ENCODE measurements at places on chromosomes 11 and 22. TPM values are rescaled to one million over a fixed set of nuclear protein-coding genes. Genes with fewer than 3 reads are reported as not detected.

DNA sequence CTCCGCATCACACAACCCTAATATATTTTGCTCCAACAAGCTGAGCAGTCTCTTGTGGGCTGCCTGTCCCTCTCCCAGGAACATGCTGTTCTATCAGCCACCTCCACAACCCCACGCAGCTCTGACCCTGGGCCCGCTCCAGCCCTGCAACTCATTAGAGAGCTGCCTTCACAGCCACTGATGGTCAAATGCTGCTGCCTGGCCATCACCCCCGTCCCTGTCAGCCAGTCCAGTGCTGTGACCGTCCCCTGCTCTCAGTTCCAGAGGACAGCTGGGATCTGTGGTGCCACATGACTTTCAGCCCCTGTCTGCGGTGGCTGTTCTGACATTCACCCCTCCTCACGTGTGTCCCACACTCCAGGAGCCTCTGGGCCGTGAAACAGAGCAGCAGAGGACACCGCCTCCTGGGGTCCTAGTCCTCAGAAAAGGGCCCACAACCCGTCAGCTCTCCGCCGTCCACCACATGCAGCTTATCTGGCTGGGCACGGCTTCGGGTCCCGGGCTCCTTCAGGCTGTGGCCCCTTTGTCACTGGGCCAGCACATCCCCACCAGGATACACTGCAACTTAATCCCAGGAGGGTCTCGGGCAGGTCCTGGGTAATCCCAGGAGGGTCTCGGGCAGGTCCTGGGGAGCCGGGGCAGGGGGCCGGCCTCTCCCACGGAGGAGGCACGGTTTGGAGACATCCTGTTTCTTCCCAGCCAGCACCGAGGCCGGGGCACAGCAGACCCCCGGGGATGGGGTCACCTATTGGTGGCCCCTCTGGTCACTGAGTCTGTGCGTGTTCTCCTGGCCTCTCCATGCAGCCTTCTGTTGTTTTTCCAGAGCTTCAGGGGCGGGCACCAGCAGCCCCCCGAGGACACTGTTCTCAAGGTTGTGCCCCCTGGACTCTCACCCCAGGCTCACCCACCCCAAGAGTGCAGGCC, 15.1 kb downstream of the CRELD2 start:
- DNase-seq: peak; percentile 76

The OR51I1 gene
- total RNA-seq: not detected

The GRIA4 gene
- total RNA-seq: 53.9 TPM

DNA sequence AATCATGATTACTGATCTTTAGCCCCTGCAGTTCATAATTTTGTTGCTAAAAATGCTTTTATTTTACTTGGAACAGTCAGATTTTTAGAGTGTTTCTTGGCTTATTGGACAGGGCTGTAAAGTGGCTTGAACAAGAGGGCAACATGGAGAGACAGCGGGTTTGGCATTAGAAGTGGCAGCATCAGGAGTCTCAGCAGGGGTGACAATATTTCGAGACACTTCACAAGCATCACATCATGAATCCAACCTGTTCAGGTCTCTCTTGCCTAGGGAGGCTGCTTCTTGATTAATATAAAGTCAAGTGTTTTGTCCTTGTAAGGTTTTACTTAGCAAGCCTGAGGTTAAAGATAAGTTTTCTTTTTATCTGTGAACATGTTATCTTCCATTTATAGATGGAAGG, 2249.5 kb downstream of the LRRC4C start:
- DNase-seq: no peak

DNA sequence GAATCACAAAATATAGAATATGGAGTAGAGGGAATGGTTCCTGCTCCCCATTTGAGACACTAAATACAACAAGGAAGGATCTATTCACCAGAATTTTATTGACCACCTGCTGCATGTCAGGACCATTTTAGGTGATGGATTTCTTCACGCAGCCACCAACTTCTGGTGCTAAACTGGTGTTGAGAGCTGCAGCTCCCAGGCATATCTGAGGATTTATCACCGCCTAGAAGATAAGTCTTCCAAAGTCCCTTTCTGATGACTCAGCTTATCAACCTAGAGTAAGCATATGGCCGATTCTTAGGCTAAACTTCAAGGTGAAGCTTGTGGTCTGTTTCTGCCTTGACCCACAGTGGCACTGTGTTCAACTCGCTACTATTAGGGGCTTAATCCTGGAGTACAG, 6.7 kb downstream of the DDI1 start:
- DNase-seq: no peak

DNA sequence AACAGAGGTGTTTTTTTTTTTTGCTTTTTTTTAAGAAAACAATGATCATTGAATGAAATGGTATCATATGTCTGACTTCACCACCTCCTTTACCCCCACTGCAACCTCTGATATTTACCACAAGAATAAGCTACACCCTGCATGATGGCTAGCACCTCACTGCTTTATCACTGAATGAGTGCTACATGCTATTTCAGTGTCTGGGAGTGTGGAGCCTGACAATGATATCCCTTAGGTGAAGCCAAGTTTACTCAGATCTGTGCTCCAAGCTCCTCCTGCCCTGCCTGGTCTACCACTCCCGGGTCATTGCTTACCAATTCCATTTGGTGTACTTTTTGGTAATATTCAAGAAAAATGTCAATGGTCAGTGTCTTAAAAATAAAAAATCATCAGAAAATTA, 21.1 kb downstream of the MMP20 start:
- no peak for DNase-seq

DNA sequence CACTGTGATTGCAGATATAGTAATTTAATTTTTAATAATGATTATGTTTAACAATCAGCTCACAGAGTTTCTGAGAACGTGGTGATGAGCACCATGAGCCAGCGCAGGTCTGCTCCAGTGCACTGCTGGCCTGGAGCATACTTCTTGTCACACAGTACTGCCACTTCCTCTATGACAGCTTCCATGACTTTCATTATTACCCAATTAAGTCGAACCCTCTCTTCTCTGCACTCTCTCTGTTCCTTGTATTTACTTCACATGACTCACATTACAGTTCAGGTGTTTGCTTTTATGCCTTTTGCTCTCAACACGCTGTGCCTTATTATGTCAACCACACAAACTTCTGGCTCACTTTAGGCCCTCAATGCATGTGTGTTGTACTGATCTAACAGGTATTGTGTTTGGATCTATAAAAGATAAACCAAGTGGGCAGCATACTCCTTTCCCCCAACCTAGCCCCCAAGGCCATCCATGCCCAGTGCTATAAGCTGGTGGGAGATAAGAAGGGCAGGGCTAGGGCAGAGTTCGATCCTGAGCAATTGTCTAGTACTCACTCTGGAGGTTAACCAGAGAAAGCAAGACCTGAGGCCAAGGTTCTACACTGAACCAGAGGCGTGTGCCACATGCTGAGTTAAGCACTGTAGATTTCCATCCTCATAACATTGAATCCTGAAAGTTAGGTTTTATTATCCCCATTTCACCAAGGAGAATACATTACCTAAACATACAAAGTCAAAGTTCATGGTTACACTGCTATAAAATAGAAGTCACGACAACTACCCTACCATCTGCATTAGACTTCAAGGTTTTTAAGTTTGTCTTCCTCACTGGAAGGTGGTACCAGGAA, 356.5 kb downstream of the INSC start:
- DNase-seq: peak; percentile 82

DNA sequence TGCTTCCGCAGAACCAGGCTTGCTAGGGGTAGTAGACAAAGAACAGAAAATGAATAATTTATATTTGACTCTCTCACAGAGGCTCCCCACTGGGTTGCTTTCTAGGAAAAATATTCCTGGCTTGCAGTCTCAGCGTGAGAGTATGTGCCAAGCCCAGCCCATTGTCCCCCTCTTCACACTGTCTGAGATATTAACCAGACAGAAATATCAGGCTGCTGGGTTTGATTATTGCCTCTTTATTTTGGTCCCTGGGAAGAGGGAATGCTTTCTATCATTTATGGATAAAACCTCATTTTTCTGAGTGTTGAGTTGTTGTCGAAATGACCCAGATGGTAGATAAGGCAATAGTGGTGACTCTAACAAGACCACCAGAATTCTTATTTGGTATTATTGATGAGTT, 367.9 kb downstream of the METTL15 start:
- DNase-seq: no peak

The CDC42EP2 gene
- 25.0 TPM for total RNA-seq

DNA sequence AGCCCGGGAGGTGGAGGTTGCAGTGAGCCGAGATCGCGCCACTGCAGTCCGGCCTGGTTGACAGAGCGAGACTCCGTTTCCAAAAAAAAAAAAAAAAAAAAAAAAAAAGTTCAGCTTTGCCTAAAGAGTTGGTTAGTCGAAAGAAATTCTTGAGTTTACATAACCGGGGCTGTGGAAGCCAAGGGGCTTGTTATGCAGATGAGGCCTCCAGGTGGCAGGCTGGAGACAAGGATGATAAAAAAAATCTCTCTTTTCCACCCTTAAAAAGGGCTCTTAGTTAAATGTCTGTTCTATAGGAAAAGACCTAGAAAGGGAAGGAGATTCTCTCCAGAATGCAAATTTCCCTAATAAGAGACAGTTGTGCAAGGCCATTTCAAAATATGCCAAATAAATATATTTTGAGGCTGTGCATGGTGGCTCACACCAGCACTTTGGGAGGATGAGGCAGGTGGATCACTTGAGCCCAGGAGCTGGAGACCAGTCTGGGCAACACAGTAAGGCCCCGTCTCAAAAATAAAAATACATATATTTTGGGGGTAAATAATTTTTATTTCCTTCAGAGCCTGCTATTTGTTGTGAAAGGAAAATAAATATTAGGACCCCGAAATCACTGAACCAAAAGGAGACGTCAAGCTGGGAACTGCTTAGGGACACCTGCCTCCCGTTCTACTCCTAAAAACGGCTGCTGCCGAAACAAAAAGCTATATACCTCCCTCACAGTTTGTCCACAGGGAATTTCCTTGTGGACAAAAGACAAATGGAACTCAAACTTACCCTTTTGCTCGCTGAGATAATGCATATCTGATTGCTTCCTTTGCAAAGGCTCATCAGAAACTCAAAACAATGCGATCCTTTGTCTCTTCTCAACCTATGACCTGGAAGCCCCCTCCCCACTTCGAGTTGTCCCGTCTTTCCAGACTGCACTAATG, 2.4 kb upstream of the IFITM2 start:
- DNase-seq: peak; percentile 82

The BTBD18 gene
- total RNA-seq: not detected

GRCh38 chr22:41474872-41475451, 6.0 kb downstream of the ACO2 start:
- DNase-seq: no peak

The ZDHHC24 gene
- 20.0 TPM for total RNA-seq

GRCh38 chr11:95512177-95512576, 277.4 kb downstream of the FAM76B start:
- no peak for DNase-seq

DNA sequence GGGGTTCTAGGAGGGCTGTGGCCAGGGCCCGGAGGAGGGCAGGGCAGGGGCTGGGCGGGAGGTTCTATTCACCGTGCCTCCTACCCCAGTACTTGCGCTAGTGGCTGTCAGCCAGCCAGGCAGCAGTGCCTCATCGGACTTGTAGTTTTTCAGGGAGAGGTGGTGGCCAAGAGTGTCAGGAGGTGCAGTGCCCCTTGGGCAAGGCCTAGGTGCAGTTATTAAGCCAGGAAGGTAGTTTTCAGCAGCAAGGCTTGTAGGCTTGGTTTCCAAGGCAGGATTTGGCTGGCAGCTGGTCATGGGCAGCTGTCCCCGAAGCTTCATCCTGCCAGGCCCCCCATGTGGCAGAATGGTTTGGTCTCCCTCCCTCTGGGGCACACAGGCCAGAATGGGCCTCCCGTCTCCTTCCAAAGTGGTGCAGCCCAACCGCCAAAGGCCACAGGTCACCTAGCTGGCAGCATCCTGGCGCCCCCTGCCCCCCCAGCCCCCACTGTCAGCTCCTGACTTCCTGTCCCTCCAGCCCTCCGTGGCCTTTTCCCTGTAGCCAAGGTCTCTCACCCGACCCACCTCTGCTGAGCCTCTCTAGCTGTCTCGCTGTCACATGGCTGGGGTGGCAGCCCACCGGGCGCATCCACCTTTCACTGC, 8.5 kb downstream of the CCDC88B start:
- no peak for DNase-seq

DNA sequence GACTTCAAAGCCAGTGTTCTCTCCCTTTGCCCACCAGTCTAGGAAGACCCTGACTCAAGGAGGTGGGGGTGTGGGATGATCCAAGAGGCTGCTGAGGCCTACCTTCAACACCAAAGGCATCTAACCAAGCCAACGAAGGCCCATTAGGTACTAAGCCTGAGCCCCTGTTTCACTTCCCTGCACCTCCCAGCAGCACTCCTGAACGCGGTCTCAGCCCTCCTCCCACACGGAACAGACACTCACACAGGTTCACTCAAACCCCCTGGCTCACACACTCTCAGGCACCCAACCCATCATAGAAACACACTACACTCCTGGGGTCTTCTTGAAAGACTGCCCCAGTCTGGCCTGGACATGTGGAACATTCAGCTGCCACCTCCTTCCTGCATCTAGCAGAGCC, 40.7 kb downstream of the SLC22A12 start:
- no peak for DNase-seq

GRCh38 chr22:19478901-19479354, at the start of gene UFD1:
UFD1 (minus strand) TSS chr22:19479193; CDS start chr22:19479085, 108 bp downstream.
- DNase-seq: peak; percentile 64

DNA sequence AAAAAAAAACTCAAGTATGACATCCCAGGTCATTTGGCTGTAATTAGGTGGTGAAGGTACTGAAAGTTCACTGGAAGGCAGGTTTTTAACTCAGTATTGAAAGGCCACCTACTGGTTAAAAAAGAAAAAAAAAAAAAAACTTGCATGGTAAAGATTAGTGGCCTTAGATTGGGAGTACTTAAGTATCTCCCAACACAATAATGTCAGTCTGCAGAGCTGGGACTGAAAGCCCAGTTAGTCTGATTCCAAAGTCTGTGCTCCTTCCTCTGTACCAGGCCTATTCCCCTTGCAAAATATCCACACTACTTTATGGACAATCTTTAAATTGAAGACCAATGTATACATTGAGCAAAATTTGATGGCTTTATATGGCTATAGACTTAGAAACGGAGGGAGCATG, 85.5 kb downstream of the NOX4 start:
- no peak for DNase-seq

GRCh38 chr11:112961751-112962578, 745 bp downstream of the NCAM1 start:
- no peak for DNase-seq

DNA sequence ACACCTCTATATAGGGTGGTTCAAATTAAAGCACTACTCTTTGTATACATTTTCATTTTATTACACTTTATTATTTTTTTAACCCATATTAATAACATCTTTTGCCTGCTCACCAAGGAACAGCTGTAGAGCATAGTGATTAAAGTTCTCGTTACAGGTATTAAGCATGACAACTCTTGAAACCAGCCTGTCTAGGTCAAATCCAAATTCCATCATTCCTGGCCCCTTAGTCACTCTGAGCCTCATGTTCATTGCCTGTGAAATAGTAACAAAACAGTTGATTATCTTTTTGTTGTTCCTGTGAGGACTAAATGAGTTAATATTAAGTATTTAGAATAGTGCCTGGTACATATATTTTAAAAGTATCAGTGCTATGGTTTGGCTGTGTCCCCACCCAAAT, 334.5 kb downstream of the RAB38 start:
- no peak for DNase-seq
